HT1080 (cell line): ENCODE measurements at places on chromosomes 6 and 20.

GRCh38 chr6:75418233-75418632 is 75.4 kb downstream of the FILIP1 start:
- DNase-seq: peak; percentile 44

- no peak for DNase-seq
These were observed 756 bp downstream of the MTG2 start for GRCh38 chr20:62183426-62184142.

- DNase-seq: no peak
These were observed 376.6 kb downstream of the DHX35 start for GRCh38 chr20:39338469-39339376.

DNA sequence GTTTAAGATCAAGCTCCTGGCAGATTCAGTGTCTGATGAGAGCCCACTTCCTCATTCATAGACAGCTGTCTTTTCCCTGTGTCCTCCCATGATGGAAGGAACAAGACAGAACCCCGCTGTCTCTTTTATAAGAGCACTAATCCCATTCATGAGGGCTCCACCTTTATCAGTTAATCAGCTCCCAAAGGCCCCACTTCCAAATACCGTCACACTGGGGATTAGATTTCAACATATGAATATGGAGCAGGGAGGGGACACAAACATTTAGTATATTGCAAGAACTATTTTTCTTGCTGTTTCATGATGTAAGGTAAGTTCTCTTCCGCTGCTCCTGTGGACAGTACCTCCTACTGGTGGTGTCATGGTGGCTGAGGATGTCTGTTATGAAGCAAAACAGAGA is 158.3 kb upstream of the IRAK1BP1 start:
- DNase-seq: no peak

GRCh38 chr20:2932498-2932897 is 59.2 kb downstream of the PTPRA start:
- DNase-seq: no peak

- no peak for DNase-seq
These were observed 116.3 kb upstream of the MTHFD1L start for GRCh38 chr6:150749091-150749670.

- no peak for DNase-seq
These were observed 632.7 kb downstream of the RFPL4B start for GRCh38 chr6:112979830-112980229.

GRCh38 chr6:11756726-11757125 is 21.9 kb downstream of the ADTRP start:
- no peak for DNase-seq

DNA sequence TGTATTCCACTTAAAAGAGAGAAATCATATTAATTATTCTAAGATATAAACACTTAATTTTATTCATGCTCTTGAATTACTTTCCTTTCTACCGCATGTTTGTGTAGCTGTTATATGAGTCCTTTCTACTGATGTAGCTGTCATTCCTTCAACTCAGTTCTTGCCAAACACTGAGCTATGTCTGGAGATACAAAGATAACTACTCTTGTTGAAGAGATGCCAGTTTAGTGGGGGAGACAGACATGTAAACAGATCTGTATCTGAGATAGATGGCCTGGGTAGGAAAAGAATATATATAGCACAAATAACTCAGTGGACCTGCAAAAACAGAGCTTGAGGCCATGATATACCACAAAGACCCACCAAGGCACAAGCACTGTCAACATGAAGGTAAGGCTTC is 157.3 kb downstream of the BTBD9 start:
- no peak for DNase-seq

- DNase-seq: peak; percentile 65
These were observed 13.8 kb downstream of the ATXN1 start for GRCh38 chr6:16747232-16748024.

DNA sequence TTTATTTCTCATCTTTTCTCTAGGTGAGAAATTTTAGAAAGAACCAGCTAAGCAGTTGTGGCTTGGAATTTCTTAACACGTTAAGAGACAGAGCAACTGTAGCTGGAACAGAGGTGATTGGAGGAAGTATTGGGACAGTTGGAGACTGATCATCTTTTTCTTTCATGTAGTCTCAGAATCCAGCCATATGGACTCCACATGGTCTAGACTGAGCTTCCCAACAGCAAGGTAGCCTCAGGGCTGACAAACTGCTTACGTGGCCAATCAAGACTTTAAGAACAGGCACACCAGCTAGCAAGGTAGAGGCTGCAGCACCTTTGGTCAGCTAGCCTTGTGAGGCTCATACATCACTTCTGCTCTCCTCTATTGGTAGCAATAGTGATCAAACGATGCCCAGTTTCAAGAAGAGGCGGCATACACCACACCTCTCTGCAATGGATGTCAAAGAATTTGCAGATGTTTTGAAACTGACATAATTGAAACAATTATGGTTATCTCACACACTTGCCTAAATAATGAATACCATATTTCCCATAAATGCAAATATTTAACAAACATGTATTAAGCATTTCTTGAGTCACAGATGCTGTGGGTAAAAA is 590.5 kb upstream of the SLC35B3 start:
- DNase-seq: no peak

- no peak for DNase-seq
These were observed 3.6 kb downstream of the ARMH2 start for GRCh38 chr6:24795106-24795505.

- DNase-seq: peak; percentile 64
These were observed 64.7 kb downstream of the KCNS1 start for GRCh38 chr20:45036044-45036755.

DNA sequence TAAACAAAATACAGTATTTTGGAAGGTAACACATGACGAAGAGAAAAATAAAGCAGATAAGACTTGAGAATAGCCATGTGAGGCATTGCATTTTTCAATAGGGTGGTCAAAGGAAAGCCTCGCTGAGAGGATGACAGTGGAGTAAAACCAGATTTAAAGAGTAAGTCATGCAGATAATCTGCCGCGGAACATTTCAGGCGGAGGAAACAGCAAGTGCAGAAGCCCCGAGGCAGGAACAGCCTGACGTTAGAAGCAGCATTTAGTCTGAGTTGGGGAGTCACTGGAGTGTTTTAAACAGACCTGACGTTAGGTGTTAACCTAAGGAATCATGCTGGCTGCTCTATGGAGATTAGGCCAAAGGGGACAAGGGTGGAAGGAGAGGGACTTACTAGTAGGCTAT is 65.0 kb upstream of the VSTM2L start:
- DNase-seq: no peak

DNA sequence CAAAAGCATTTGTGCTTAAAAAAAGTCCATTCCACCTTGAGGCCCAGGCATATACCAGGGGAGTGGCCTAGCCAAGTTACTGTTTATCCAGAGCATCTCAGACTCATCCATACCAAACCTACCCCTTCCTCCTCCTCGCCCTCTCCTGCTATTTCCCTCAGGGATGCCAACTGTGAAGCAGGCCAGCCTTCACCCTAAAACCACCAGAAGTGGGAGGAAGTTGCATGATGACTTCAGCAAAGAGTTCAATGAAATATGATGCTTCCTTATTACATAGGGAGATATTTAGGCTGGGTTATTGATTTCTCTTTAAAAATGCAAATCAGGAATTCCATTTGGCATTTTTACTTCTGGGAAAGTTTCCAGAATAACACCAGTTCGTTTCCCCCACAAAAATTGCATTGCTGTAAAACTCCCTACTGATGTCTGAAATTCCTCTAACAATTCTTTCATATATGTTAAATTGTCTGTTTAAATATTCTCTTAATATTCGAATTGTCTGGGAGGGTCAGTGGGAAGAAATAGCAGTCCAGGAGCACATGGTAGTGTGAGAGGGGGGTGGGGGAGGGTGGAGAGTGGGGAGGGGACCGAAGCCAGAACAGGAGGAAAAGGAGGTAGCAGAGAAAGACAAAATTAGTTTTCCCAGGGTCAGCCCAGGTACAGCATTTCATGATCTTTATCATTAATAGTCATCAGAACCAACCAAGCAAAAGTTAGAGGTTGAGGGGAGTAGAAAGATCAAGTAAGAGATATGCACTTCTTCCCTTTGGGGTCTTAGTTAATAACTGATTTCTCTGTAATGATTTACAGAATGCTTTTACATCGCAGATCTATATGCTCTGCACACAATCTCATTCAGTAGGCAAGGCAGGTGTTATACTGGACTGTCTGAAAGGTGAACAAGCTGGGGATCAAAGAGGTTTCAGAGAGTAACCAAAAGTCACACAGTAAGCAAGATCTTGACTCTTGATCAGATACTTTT is 1.7 kb upstream of the TCP11 start:
- peak; percentile 49 for DNase-seq

DNA sequence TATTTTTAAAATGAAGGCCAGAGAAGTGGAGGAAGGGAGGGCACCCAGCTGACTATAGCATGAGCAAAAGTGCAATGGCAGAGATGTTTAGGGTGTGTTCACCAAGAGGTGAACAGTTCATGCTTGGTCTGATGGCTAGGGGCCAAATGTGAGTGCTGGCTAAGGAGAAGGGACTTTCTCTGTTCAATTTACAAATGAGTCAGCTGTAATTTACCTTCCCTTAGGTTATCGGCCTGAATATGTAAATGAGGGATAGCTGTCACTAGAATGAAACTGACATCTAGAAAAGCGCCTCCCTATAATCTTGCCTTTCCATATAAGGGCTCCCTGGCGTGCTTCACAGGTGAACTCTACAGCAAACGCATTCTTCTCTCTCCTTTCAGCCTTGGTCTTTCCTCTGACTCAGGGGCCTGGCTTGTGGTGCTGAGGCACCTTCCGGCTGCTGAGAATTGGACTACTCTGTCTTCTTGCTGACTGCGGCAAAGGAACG is 114.7 kb upstream of the BACH2 start:
- DNase-seq: peak; percentile 87

DNA sequence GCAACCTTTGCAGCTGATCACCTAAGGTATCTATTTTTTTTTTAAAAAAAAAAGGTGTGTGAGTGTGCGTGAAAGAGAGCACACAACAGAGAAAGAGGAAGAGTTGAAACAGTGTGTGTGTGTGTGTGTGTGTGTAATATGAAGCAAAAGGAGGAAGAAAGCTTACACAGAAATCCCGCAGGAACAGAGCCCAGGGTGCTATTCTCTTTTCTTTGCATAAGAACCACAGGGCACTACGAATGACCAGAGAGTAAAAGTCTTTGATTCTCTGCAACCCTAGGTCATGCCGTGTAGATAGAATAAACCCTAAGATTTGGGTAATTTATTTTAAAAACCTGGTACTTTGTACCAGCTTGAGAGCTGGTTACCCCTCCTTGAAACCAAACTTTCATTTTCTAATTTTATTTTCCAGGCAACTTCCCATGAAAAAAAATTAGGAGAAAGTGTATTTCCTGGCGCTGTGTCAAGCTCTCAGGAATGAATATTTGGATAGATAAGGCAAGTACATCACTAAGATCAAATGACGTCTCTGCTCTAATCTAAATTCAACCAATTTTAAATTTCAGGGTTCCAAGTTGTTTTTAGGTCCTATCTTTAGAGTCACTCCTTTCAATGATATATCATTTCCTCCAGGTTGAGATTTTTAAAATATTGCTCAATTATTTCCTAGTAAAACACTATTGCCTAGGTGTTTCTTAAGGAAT is 47.9 kb upstream of the ID4 start:
- DNase-seq: no peak

GRCh38 chr6:47727391-47727790 is 29.0 kb downstream of the ADGRF4 start:
- no peak for DNase-seq

- DNase-seq: peak; percentile 73
These were observed at the start of gene EPM2A for GRCh38 chr6:145735356-145736165. EPM2A (minus strand) TSS chr6:145735520; CDS start chr6:145735498, 22 bp downstream.

DNA sequence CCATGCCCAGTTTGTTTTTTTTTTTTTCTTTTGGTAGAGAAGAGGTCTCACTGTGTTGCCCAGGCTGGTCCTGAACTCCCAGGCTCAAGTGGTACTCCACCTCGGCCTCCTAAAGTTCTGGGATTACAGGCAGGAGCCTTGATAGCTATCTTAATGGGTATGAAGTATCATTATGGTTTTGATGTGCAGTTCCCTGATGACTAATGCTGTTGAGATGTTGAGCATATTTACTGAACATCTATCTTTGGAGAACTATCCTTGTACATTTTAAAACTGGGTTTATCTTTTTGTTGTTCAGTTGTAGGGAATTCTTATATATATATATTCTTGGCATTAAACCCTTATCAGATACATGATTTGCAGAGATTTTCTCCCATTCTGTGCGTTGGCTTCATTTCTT is 21.4 kb upstream of the MYL9 start:
- DNase-seq: no peak

DNA sequence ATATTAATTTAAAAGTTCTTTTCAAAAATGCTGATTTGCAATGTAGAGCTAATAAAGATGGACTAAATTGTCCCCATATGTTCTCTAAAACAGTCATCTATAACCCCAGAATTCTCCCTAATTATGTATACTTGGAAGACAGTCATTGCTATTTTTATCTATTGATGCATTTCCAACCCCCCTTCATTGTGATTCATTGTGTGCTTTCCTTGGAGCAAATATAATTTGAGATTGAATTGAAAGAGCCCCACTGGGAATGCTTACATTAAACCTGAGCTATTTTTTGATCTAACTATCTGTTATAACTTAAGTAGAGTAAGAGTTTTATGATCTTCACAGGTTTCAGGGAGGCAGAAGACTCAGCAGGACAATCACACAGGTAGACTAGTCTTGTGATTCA is 73.7 kb upstream of the PTCHD4 start:
- DNase-seq: no peak

DNA sequence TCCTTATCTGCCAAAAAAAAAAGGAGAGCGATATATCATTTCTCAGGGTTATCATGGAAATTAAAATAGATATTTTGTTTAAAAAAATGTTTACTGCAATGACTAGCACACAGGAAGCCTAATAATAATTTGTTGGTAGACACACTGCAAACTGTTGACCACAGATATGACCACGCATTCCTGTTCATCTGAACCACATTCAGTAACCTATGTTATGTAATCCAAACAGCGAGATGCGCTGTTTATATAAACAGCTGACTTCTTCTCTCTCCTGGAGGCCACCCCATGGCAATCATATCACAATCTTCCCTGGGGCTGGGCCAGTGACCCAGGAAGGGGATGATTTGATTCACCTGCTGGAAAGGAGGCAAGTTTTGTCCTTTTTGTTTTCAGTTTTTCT is 129.3 kb upstream of the UST start:
- no peak for DNase-seq

DNA sequence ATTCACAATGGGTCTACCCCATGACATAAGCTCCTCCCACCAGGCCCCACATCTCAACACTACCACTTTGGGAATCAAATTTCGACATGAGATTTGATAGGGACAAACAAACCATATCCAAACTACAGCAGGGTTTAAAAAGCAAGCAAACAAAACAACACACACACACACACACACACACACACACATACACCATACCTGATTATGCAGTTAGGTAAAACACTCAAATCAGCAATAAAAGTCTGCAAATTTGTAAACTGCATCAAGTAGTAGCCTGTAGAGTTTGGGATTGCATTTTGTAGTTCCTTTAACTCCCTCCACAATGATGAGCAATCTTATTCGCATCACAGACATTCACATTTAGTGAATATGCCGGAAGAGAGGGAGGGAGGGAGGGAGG is 32.6 kb upstream of the TNFAIP3 start:
- DNase-seq: no peak

GRCh38 chr20:43140726-43141125 is 49.0 kb downstream of the PTPRT start:
- no peak for DNase-seq
